ENCODE measurements at places on chromosomes 1 and 21. TPM values are rescaled to one million over a fixed set of nuclear protein-coding genes. Genes with fewer than 3 reads are reported as not detected.
A peak's percentile ranks its signal among the peaks of the same experiment; 100 is the strongest.

TTC34 gene
- 0.22 TPM for total RNA-seq

DENND2D gene
- total RNA-seq: 2.5 TPM

LORICRIN gene
- total RNA-seq: not detected

RAB13 gene
- 21.5 TPM for total RNA-seq

DNA sequence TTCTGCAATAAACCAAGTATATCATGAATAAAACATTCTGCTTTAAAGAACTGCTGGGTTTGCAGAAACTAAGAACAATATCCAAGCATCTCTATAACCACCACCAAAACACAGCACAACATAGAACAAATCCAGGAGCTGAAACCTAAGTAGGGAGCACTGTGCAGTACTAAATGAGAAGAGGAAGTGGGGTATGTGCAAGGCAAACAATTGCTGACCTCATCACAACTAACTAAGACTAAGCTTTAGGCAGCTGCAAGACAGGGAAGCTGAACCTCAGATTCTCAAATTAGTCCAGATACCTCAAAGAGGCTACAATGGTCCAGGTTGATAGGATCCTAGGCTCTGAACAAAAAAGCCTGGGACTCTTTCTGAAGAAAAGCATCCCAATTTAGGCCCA lies 172.6 kb downstream of the SLC44A5 start:
- no peak for DNase-seq

GRCh38 chr1:64873576-64873975 lies 92.8 kb downstream of the JAK1 start:
- no peak for DNase-seq

- DNase-seq: no peak
Observed at GRCh38 chr1:150267896-150268295, 920 bp downstream of the APH1A start.

- no peak for DNase-seq
Observed at GRCh38 chr1:41914516-41914915, 4.2 kb downstream of the HIVEP3 start.

DNA sequence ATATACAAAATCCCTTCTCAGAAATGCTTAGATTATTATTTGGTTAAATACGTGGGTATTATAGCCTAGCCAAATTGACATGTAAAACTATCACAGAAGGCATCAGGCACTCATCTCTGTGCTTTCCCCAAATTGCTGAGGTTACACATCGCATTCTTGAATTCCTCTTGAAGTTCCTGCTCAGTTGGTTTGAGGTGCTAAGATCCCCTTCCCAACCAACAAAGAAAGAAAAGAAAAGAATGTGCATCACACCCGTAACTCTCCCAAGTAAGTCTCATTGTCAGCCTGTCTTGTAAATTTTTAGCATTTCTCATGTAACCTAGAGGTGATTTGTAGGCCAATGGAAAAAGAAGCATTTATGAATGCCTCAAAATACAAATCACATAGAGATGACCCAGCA lies 539.2 kb upstream of the PRMT6 start:
- DNase-seq: no peak

DNA sequence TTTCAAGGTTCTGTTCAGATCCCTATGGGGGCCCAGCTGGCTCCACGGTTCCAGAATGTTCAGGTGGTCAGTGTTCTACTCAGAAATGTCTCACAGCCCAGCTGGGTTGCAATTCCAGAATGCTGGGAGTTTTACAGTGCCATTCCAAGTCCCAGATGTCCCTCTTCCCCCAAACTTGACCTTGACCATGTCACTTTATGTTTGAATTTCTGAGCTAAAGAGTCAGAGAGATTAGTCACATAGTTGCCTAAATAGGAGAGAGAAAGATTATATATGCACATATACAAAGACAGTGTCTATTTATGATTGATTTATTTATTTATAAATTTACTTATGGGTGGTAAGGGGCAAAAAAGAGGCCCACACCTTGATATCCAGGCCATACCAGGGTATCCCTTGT lies 2.5 kb downstream of the GPR3 start:
- no peak for DNase-seq

GRCh38 chr1:65255035-65255655 lies 54.2 kb upstream of the DNAJC6 start:
- peak; percentile 18 for DNase-seq

DNA sequence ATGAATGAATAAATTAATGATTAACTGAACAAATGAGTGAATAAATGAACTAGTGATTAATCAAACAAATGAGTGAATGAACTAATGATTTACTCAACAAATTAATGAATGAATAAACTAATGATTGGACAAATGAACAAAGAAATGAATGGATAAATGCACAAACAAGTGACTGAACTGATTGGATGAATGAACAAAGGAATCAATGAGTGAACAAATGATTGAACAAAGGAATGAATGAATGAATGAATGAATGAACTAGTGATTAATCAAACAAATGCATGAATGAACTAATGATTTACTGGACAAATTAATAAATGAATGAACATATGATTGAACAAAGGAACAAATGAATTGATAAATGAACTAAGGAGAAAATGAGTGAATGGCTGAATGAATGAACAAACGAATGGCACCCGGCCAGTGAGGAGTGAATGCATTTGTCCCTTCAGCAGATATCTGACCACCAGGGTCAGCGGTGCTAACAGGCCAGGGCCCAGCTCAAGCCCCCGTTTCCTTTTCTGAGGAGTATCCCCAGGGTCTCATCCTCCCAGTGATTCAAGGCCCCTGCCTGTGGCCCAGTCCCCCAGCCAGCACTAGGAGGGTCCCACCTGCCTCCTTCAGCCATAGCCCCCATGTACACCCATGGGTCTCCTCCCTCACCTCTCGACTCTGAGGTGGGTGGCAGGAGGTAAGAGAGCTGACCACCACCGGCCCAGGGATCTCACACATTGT lies 49.9 kb downstream of the WNT9A start:
- DNase-seq: no peak

DNA sequence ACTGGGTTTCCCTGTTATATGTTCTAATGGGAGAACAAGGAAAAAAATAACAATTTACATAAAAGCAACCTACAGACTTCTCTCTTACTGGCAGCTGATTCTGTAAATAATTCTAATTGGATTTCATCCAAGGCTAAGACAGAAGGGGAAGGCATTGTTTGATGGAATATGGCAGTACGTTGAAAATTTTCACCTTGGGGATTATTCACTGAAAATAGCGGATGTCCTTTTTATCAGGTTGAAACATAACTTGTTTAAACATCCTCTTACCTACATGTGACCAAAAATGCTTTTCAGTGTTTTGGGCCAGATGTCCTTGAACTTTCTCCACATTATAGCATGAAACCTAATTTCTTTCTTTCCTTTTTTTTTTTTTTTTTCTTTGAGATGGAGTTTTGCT lies 24.9 kb downstream of the TSNAX start:
- DNase-seq: peak; percentile 45

- no peak for DNase-seq
Observed at GRCh38 chr1:184362876-184363275, 24.0 kb upstream of the C1orf21 start.

DNA sequence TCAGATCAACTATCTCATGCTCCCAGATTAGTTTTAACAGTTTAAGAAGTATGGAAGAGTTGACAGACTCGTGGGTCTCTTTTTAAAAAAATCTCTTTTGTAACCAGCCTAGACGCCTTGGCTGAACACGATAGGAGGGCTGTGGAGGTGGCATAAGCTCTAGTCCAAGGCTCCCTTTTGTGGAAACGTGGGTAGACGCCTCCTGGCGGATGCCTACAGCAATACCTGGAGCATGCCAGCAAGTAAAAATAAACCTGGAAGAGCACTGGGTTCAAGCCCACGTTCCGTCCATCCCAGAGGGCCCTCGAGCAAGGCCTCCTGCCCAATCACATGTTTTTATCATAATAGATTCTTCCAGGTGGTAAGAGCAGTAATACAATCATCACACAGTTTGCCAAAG lies 87.9 kb downstream of the RGS7 start:
- no peak for DNase-seq

DNA sequence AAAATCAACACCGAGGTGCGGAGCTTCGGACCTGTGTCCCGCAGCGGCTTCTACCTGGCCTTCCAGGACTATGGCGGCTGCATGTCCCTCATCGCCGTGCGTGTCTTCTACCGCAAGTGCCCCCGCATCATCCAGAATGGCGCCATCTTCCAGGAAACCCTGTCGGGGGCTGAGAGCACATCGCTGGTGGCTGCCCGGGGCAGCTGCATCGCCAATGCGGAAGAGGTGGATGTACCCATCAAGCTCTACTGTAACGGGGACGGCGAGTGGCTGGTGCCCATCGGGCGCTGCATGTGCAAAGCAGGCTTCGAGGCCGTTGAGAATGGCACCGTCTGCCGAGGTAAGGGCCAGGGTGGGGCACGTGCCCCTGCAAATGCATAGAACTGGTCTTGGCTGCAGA lies 74.1 kb downstream of the EPHB2 start:
- DNase-seq: no peak

GRCh38 chr1:218139761-218140160 lies 145.3 kb upstream of the RRP15 start:
- DNase-seq: no peak

- DNase-seq: no peak
Observed at GRCh38 chr1:196180847-196181593, 427.2 kb downstream of the KCNT2 start.

- peak; percentile 62 for DNase-seq
Observed at GRCh38 chr1:48019714-48020315, 22.6 kb upstream of the TRABD2B start.

- no peak for DNase-seq
Observed at GRCh38 chr1:67458663-67459062, 28.5 kb upstream of the SERBP1 start.

DNA sequence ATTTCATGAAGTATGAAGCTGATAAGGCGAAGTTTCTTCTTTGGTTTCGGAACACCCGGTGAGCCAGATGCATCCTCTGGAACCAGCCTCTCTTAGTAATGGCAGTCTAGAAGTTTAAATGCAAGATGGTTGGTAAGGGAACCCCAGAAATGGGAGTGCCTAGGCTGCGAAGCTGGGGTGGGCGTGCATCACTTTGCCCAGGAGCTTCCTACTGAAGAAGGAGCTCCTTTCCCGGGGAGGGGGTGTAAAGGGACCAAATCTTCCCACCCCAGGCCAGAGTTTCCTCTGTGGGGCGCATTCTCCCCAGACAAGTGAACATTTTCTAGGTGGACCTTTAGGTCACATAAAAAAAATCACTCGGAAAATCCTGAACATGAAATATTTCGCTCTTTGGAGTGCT lies 4.4 kb downstream of the TFF2 start:
- no peak for DNase-seq

GRCh38 chr1:231376101-231376500 lies 38.0 kb downstream of the SPRTN start:
- DNase-seq: no peak

- DNase-seq: no peak
Observed at GRCh38 chr21:45139473-45139872, 65.1 kb downstream of the ADARB1 start.

DNA sequence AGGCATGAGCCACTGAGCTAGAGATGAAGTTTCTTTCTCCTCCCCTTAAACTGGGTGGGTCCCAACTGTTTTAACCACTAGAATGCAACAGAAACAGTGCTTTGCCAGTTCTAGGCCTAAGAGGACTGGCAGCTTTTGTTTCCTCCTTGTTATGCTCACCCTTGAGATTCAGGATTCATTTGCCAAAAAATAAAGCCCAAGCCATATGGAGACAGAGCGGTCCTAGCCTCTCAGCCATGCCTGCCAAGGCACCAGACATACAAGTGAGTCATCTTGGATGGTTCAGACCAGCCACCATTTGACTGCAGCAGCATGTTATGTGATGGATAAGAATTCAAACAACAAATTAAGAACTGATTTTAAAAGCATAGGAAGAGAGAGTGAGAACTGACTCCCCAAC lies 38.1 kb upstream of the STUM start:
- peak; percentile 51 for DNase-seq

- DNase-seq: peak; percentile 93
Observed at GRCh38 chr1:9291914-9292360, 757 bp upstream of the SPSB1 start.

- DNase-seq: no peak
Observed at GRCh38 chr1:92404661-92405060, 82.1 kb downstream of the GFI1 start.

All from muscle of leg (tissue), 16 donors.